ENCODE measurements at places on chromosomes 13 and 19. TPM values are rescaled to one million over a fixed set of nuclear protein-coding genes. Genes with fewer than 3 reads are reported as not detected.

The RAB3D gene
- 21.8 TPM for total RNA-seq

The KLK5 gene
- not detected for total RNA-seq

The PLVAP gene
- 19.6 TPM for total RNA-seq

The ZNF813 gene
- total RNA-seq: 4.2 TPM

The TRAPPC5 gene
- total RNA-seq: 32.8 TPM

The PRSS57 gene
- total RNA-seq: not detected

The SBK2 gene
- total RNA-seq: not detected

The TMEM259 gene
- total RNA-seq: 85.6 TPM

The DLL3 gene
- total RNA-seq: not detected

The ARHGAP33 gene
- 10.9 TPM for total RNA-seq

The ZNF724 gene
- total RNA-seq: 2.4 TPM

The PGLYRP2 gene
- not detected for total RNA-seq

The WTIP gene
- total RNA-seq: 20.5 TPM

The DPRX gene
- not detected for total RNA-seq

The GPR4 gene
- 0.71 TPM for total RNA-seq

The CPB2 gene
- total RNA-seq: not detected

The FOXO1 gene
- total RNA-seq: 34.9 TPM

The ZNF320 gene
- 9.0 TPM for total RNA-seq

The CD22 gene
- total RNA-seq: 3.2 TPM

The MAP3K10 gene
- total RNA-seq: 17.2 TPM

The SERPINE3 gene
- total RNA-seq: not detected

The ZNF808 gene
- 13.0 TPM for total RNA-seq

The ETV2 gene
- 2.3 TPM for total RNA-seq

The ZNF99 gene
- 1.1 TPM for total RNA-seq

The F7 gene
- total RNA-seq: not detected

The HSPB6 gene
- total RNA-seq: 275 TPM

The ZNF625 gene
- 8.0 TPM for total RNA-seq

The COLGALT1 gene
- total RNA-seq: 54.0 TPM

The NPHS1 gene
- total RNA-seq: not detected

The CEACAM19 gene
- 5.3 TPM for total RNA-seq

The SLC25A41 gene
- total RNA-seq: 1.1 TPM

The TNFSF9 gene
- total RNA-seq: 0.36 TPM

The NLRP9 gene
- total RNA-seq: not detected

The CD33 gene
- 2.5 TPM for total RNA-seq
